NCI-H1417 treated with DMSO at 0.1 percent for 48 hours (cell line): ENCODE measurements at places on chromosomes 13 and 19.

- no peak for DNase-seq
Observed at GRCh38 chr19:41238244-41238643, 19.2 kb downstream of the AXL start.

GRCh38 chr13:59250336-59251189 is 913.2 kb downstream of the DIAPH3 start:
- DNase-seq, result no peak

DNA sequence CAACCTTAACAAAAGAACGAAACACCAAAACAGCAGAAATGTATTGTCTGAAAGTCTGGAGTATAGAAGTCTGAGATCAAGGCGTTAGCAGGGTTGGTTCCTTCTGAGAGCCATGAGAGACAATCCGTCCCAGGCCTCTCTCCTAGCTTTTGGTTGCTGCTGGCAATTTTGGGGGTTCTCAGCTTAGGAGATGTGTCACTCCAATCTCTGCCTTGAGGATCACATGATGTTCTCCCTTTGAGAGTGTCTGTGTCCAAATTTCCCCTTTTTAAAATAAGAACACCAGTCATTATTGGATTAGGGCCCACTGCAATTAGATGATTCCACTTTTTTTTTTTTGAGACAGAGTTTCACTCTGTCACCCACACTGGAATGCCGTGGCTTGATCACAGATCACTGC is 10.1 kb downstream of the KCNN1 start:
- no peak for DNase-seq

DNA sequence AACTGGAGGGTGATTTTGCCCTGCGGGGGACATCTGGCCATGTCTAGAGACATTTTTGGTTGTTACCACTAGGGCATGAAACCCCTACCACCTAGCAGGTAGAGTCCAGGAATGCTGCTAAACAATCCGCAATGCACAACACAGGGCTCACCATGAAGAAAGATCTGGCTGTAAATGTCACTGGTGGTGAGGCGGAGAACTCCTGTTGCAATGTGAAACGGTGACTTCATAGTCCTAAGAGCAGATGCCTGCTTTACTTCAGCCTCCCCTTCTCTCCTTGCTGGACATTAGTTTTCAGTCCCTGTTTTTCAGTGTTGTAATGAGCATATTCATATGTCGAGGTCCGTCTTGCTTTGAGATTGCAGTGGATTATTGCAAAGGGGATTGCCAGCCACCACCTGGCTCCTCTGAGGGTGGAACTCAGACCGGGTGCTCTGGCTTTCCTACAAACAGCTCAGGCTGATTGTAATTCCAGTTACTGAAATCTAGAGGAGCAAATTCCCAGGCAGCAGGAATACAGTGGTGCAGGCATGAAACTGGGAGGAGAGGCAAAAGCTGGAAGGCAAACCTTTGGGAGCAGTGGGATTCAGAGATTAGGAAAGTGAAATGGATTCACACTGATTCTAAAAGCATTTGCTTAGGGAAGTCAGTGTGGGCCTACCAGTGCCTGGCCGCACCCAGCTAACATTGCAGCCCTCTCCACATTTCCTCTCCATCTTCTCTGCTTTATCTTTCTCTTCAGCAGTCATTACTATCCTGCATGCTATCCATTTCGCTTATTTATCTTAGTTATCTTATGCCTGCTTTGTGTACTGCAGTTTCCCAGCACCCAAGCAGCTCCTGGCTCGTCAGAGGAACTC is 76.1 kb upstream of the PCDH8 start:
- no peak for DNase-seq

DNA sequence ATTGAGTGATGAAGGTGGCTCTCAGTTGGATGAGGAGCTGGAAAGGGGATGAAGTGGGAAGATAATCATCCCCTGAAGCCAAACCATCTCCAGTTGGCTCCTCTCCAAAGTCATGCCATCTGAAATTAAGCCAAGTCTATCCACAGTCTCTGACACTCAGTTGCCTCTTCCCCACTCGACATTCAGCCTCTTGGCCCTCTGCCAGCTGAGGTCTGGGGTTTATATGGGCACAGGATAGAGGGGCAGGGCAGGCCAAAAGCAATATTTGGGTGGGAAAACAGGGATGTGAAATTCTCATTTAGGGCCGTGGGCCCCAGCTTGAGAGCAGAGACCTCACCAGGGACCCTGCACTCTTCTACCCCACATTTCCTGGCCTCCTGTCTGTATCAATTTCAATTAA is 85.9 kb downstream of the SLITRK1 start:
- DNase-seq, result no peak

GRCh38 chr19:32691952-32692726 is 518 bp downstream of the NUDT19 start:
- DNase-seq, result no peak

DNA sequence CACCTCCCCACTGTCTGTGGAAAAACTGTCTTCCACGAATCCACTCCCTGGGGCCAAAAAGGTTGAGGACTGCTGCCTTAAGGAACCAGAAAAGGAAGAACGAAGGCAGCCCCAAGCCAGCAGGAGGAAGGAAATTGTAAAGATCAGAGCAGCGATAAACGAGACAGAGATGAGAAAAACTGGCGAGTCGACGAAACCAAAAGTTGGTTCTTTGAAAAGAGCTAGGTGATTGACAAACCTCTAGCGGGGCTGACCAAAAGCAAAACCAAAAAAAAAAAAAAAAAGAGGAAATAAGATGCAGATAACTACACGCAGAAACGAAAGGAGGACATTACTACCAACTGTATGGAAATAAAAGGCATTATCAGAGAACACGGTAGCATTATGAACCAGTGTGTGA is 76.9 kb downstream of the GADD45B start:
- no peak for DNase-seq

DNA sequence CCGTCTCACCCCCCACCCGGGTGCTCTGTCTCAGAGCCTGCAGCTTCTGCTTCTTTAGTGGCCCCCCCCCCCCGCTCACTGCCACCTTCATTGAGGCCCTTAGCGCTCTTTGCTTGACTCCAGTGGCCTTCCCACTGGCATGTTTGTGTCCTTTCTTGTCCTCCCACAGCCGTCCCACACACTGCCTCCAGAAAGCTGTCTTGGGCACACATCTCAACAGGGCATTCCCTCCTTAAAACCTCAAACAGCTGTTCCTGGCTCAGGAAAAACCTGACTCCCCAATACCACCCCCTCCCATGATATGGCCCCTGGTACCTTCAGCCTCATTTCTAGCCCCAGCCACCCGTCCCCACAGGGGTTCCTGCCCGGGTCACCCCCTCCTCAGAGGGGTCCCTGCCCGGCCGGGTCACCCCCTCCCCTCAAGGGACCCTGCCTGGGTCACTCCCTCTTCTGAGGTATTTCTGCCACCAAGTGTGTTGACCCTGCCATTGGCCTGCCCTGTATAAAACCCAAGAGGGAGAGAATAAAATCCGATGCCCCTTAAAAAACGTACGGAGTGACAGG is 8.9 kb downstream of the B3GLCT start:
- no peak for DNase-seq

- DNase-seq, result no peak
Observed at GRCh38 chr19:45016388-45017314, 15.4 kb downstream of the RELB start.

DNA sequence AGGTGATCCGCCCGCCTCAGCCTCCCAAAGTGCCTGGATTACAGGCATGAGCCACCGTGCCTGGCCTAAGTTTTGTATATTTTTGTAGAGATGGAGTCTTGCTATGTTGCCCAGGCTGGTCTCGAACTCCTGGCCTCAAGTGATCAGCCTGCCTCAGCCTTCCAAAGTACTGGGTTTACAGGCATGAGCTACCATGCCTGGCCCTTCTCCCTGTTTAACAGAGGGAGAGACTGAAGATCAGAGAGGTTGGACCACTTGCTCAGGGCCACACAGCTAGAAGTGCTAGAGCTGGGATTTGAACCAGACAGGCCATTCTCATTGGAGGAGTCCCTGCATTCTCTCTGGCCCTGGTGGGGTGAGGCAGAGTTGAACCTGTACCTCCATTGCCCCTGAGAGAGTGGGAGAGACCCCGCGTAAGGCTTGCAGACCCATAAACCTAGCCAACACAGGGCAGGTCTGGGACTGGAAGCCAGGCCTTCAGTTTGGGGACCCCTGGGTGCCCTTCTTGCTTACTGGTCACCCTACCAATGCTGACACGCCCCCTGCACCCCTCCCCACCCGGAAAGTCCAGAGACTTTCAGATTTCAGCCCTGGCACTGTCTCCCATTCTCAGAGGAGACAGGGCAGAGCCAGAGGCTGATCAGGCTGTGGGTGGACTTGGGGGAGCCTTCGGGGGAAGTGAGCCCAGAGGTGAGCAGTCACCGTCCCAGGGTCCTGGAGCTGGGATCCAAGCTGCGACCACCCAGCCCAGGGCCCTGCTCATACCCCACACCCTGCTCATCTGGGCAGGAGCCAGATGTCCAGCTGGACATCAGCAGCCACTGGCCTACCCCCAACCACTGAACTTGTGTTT is 13.3 kb downstream of the TTYH1 start:
- no peak for DNase-seq

GRCh38 chr13:42959615-42960014 is 32.4 kb downstream of the EPSTI1 start:
- no peak for DNase-seq

DNA sequence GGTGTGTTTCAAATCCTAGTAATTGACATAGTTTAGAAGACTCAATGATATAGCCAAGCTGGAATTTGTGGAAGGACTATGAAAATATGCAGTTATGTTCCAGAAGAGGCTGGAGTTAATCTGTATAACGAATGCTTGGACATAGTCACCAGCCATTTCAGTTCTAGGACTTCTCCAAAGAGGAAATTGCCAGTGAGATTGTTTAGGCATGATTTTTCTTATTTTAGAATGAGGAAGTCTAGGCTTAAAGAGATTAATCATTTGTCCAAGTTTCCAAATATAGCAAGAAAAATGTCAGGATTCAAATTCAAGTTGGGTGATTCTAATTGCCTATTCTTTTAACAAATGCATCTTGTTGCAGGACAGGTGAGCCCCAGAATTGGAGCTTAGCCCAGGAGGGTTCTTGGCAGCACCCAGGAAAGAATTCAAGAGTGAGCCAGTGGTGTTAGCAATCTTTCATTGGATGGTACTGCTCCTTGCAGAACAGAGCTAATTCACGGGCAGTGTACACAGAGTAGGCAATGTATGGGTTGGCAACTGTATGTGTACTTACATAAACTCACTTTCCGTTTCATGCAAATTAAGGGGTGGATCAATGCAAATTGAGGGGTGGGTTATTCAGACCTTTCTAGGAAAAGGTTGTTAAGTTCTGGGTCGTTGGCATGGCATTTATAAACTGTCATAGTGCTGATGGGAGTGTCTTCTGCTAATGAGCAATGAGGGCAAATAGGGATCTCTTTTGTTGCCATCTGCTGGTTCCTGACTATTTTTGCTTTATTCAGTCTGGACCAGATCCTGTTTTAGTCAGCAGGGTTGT is 763.1 kb upstream of the SLITRK1 start:
- DNase-seq, result no peak

- no peak for DNase-seq
Observed at GRCh38 chr13:60047918-60048317, 115.8 kb downstream of the DIAPH3 start.

DNA sequence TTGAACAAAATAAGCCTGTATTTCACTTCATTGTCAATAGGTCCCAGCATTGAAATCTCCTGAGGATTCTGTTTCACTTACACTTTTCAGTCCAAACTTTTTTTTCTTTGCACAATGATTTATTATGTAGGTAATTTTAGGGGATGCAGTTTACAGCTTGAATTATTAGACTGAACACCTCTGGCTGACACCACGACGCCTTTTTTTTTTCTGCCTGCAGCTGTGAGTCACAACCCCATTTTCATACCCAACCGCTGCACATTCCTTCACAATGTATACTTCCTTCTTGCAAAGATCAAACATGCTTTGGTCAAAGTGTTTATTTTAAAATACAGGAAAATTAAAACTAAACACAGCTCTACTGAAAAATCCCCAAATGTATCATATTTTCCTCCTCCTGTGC is 11.4 kb downstream of the ZIC2 start:
- DNase-seq, result no peak

DNA sequence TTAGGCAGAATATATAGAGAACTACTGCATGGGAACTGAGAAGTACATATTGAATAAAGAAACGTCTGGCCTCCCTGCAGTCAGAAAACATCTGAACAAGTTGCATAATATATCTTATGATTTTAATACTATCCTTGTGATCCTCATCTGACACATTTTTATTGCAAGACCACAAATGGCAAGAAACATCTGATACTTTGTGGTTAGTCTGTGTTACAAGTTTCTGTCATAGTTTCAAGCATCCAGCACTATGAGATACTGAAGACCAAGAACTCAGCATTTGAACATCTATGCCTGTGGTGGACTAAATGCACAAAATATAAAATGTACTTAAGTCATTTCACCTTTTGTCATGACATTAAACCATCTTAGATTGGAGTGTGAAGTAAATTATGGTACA is 1175.8 kb upstream of the MIR17HG start:
- no peak for DNase-seq

DNA sequence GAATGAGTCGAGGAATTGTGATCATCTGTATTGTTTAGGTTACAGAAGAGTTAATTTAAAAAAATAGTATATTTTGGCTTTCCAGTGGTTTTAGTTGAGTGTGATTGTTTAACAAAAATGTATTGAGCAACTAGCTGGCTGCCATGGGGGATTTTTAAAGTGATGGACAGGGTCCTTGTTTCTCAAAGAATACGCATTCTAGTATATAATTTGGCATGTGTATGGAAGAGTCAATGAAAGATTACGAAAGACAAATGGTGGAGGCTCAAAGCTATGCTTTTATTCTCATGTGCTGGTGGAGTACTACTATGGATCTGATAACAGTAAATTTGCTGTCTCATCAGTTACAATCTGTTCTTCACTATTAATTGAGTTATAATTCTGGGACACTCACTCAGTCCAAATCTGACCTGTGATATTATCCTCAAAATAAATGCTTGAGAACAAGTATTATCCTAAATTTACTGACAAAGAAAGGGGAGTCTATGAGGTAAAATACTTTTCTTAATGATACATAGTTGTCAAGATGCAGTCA is 240.0 kb downstream of the GPC6 start:
- no peak for DNase-seq

GRCh38 chr13:20271441-20271840 is 39.3 kb upstream of the GJB6 start:
- no peak for DNase-seq

- DNase-seq, result no peak
Observed at GRCh38 chr13:44028734-44029133, 149.0 kb downstream of the LACC1 start.

DNA sequence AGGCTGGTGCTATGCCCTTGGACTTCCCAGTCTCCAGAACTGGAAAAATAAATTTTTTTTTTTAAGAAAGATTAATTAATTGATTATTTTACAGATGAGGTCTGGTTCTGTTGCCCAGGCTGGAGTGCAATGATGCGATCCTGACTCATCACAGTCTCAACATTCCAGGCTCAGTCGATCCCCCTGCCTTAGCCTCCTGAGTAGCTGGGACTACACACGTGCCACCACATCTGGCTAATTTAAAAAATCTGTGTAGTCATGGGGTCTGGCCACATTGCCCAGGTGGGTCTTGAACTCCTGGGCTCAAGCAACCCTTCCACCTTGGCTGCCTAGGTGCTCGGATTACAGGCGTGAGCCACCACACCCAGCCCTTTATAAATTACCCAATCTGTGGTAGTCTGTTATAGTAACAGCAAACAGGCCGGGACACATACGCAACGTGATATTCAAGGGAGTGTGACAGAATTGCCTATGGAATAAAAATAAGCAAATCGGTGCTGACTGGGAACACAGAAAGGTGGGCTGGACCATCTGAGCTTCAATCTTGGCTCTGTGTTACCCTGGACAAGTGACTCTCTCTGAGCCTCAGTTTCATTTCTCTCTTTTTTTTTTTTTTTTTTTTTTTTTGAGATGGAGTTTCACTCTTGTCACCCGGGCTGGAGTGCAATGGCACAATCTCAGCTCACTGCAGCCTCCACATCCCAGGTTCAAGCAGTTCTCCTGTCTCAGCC is 42.8 kb downstream of the PIN1 start:
- DNase-seq, result no peak
